M059J (cell line): ENCODE measurements at places on chromosomes 6 and 20.
A peak's percentile ranks its signal among the peaks of the same experiment; 100 is the strongest.

DNA sequence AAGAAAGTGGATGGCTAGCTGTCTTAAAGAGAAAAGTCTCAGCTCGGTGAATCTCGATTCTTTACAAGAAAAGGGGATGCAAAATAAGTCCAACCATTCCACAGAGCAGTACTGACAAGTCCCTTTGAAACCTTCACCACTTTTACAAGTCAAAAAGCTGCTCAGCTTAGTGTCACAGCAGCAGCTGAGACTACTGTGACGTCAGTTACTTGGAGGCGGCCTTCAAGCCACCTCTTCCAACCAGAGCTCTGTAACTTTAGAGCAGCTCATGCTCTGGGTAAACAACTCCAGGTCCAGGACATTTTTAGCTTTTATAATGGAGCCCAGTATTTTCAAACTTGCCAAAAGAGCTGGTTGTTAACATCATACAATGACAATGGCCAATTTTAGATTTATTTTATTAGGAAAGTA lies at the start of gene KIAA0408:
TSS of gene KIAA0408 (minus strand) at position 159 of the 411 bp plus-strand sequence. CDS start 5,408 bp downstream, outside the sequence.
- DNase-seq = peak; percentile 49

DNA sequence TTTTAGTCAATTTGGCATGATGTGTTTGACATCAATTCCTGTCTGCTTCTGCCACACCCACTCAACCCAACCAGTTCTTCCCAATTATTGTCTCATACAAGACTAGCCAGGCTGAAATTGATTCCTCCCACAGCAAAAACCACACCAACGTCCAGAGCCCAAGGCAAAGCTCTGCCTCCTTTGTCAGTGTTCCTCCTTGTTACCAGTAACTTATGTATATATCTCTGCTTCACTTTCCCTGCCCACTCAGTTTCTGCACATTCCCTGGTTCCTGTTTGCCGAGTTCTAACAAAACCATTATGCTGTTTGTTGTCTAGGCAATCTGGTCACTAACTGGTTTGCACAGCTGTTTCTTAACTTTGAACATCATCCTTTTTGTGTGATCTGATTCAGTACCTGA lies 547.9 kb upstream of the PTCHD4 start:
- DNase-seq = no peak

DNA sequence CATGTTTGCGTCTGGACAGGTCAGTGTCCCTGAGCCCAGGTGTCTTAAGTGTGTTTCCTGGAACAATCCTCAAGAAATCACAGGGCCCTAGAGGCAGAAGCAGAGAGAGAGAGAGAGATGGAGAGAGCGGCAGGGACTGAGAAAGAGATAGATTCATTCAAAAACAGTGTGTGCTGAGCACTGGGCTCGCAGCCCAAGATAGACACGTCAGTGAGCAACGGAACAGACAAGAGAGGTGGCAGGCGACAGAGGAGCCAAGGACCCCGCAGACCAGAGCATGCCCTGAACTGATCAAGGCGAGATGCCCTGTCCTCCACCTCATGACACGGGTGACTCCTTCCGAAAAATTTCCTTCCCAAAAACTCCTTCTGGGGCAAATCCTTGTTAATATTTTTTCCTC lies 362.0 kb upstream of the SULF2 start:
- DNase-seq = no peak

DNA sequence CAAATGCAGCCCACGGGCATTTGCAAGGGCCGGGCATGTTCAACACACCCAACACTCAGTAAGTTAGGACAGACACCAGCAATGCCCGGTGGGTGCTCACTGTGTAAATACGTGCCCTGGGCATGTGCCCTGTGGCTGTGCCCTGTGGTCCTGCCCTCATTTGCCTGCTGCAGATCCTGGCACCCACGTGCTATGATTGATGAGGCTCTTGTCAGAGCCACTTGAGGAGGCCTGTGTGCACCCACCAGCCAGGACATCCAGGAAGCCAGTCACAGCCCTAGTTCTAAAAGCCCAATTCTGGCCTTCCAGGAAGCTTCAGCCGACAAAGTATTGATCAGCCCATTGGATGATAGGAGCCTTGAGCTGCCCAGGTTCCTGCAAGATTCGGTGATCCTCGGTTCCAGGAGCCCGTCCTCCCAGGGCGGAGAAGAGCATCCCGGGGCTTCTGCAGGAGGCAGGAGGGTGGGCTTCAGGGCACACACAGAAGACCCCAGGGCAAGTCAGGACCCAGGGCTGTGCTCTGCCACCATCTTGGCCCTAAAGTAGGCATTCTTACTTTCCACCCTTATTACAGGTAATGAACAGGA lies 223.9 kb downstream of the PREX1 start:
- DNase-seq = no peak

GRCh38 chr6:163250116-163250515 lies 164.4 kb upstream of the QKI start:
- DNase-seq = no peak

DNA sequence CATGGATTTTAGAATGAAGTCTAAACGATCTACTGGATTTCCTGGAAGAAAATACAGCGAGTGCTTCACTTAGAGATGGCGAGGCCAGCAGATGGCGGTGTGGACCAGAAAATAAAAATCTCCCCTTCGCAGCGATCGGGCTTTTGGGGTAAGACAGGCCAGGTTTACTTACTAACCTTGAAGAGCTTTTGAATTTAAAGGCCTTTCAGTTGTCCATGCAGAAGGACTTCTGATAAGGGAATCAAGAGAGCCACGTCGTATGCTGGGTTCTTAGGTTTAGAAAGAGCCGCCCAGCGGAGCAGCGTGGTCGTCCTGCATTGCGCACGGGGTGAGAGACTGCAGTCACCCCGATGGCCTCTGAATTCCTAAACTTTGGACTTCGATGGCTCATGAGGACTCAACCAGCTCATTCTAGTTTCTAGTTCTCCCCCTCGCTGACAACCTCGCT lies 125.2 kb upstream of the RALGAPA2 start:
- peak; percentile 52 for DNase-seq

DNA sequence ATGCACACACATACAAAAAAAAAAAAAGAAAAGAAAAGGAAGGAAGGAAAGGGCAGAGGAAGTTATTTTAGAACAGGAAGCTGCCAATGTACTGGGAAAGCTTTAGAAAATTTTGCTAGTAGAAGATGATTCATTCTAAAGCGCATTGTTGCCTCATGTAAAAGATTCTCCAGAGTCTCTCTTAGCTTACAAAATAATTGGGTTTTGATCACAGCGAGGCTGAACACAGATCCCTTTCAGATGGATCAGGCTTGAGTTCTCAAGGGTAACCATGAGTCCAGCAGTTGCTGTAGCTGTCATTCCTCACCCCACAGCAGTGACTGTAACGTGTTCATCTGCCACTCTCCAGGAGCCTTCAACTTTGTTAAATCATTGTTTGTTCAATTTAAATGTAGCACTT lies 81.9 kb downstream of the PHACTR2 start:
- DNase-seq = no peak

GRCh38 chr20:53181866-53182376 lies 209.8 kb downstream of the TSHZ2 start:
- no peak for DNase-seq

GRCh38 chr20:38344107-38344701 lies 2.1 kb upstream of the LBP start:
- DNase-seq = no peak

DNA sequence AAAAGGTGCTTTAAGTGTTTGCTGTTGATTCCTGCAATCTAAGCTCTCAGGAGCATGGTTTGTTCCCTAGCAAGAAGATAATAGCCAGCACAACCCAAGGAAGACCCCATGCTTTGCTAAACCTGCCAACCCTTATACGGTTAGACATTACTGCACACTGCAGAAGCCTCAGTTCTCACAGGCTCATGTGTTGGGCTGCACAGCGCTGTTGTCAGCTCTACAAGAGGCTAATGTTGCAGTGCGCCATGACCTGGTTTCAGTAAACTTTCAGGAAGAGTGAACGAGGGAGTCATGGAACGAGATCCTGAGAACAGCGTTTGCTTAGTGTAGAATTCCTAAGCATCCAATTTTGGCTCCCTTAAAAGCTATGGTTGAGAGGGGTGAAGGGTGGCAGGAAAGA lies 218.5 kb downstream of the ARHGAP18 start:
- peak; percentile 63 for DNase-seq

DNA sequence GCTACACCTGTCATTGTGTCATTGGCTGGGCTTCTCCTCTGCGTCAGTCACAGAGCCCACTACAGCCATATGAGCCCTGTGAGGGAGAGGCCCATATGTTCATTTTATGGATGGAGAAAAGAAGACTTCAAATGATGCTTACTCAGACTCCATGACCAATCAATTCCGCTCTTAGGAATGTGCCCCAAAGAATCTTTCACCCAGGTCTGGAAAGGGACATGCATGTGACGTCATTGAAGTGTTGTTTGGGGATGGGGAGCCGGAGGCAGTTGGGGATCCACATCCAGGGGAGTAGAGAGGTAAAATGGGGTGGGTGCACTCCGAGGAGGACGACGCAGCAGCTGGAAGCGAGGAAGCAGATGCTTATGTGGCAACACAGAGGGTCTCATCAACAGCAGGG lies 9.6 kb upstream of the C6orf132 start:
- DNase-seq = no peak

DNA sequence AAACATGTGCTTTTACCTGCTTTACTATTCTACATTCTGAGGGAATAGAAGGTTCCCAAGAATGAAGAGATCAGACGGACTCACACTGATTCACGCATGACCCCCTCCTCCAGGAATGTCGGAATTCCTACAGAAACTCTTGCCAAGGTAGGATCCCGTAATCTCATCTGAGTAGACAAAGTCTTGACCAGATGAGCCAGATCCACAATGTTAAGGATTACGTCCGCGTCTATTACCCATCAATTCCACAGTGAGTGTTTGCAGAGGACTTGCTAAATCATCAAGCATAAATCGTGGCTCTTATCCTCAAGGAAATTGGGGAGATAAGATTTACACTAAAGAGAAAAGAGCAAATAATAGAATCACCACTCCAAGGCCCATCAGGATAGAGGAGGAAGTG lies 245.9 kb upstream of the FOXQ1 start:
- DNase-seq = no peak

- no peak for DNase-seq
Observed at GRCh38 chr6:120894077-120894476, 440.2 kb downstream of the TBC1D32 start.

GRCh38 chr20:53738945-53739798 lies 145.5 kb upstream of the ZNF217 start:
- DNase-seq = peak; percentile 73

DNA sequence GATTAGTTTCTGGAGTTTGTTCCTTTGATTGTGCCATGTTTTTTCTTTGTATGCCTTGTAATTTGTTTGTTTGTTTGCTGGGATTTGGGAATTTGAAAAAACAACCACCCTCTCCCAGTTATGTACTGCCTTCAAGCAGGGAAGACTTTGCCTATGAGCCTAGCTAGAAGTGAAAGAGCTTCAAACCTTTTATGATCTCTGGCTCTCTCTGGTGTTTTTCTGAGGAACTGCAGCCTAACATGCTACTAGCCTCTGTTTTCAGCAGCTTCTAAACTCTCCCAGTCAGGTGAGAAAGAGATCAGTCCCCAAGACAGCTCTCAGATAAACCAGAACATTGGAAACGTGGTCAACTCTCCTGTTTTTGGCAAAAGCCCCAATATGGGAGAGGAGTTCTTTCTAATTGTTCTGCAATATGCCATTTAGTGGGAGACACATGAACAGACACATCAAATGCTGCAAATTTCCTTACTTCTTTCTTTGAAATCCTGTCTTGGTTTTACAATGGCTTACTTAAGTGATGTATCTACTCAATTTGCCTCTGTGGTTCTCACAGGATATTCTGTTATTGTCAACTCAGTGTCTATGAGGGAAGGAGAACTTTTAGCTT lies 58.9 kb upstream of the SERINC1 start:
- DNase-seq = peak; percentile 69

- DNase-seq = peak; percentile 99
Observed at GRCh38 chr6:110537208-110538123, 61.1 kb upstream of the SLC22A16 start.

DNA sequence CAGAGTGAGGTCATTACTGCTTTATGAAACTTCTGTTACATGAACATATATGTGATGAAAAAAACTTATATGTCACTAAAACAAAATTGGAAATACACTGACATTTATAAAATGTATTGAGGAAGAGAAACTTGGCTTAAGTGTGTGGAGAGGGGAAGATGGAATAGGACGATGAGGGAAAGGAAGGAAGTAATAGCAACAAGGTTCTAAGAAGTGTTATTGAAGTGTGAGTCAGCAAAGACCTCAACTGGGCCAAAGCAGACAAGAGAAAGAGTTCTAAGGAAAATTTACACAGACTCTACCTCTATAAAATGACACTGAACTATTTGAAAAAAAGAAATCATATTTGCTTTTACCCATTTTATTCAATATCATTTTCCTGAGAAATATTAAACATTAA lies 38.3 kb downstream of the SNX3 start:
- DNase-seq = no peak

- no peak for DNase-seq
Observed at GRCh38 chr6:44275749-44276648, 5.7 kb downstream of the TMEM151B start.

- DNase-seq = no peak
Observed at GRCh38 chr6:75115481-75115880, 90.4 kb downstream of the COL12A1 start.

DNA sequence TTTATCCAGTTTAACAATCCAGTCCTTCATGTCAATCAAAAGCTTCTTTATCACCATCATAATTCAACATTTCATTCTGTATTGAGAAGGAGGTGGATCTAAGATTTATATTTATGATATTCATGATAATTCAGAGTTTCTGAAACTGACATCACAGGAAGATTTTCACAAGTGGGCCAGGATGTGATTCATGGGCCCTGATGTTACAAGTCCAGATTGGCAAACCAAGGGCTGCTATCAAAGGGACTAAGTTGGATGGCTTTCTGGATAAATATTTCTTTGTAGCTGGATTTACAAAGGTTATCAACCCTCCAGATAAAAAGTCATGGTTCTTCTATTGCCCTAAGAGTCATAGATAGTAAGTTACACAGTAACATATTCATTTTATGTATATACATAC lies 866.5 kb downstream of the KIF16B start:
- DNase-seq = no peak

DNA sequence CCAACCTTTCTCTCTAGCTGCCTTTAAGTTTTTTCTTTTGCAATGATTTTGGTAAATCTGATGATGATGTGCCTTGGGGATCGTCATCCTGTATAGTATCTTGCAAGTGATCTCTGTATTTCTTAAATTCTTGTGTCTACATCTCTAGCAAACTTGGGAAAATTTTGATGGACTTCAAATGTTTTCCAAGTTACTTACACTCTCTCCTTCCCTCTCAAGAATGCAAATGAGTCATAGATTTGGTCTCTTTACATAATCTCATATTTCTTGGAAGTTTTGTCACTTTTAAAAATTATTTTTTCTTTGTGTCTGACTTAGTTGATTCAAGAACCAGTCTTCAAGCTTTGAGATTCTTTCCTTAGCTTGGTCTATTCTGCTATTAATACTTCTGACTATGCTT lies 176.4 kb downstream of the TBC1D32 start:
- no peak for DNase-seq

GRCh38 chr6:161211380-161212035 lies 62.4 kb downstream of the AGPAT4 start:
- no peak for DNase-seq

DNA sequence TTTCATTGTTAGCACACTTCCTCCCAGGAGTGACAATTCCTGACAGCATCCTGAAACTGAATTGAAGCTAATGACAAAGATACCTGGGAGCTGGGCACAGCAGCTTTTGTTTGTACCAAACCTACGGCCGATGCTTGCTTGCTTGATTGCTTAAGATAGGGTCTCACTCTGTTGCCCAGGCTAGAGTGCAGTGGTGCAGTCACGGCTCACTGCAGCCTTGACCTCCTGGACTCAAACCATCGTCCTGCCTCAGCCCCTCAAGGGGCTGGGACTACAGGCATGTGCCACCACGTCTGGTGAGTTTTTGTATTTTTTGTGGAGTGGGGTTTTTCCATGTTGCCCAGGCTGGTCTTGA lies 84.7 kb upstream of the SCP2D1 start:
- no peak for DNase-seq
